ENCODE measurements at places on chromosomes 7 and 10.
A peak's percentile ranks its signal among the peaks of the same experiment; 100 is the strongest.

DNA sequence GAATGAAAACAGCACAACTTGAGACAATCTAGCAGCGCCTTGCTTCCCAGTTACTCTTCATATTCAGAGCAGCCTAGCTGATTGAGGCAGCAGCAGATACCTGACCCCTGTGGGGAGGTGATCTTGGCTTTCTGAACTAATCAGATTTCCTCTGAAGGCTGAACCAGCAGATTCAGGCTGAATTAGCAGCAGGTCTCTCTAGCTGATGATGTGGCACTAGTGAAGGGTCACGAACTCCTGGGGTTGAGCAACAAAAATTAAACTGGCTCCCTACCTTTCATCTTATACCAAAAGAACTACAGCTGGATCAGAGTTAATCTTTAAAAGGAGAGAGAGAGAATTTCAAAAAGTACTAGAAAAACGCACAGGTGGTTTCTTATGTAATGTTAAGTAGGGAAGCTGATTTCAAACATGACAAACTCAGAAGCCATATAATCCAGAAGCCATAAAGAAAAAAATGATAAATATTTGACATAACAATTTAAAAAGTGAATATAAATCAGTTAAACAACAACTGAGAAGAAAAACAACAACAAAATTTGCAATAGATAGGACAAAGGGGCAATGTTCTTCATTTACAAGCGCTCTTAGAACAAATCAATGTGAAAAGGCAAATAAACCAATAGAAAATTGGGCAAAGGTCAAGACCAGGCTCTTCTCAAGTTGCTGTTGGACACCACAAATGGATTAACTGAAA lies 13.5 kb downstream of the SLC25A13 start:
- no peak for DNase-seq

- no peak for DNase-seq
Measured at GRCh38 chr7:17070231-17070708, 188.5 kb upstream of the AGR3 start.

DNA sequence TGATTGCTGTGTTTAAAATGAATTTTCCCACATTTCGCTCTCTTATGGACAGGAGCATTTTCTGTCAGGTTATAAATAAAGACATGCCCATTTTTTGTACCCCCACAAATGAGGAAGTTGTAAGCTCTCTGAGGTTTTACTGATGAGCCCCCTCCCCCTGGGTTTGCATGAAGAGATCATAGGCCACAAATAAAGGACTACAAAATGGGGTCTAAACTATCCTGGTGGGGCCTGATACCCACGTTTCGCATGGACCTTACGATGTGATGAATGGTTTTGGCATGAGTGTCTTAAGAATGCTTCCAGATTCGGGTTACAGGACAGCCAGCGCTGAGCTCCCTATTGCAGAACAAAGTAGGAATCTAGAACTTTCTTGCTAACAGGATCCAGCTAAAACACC lies 5.8 kb downstream of the IKZF1 start:
- DNase-seq, result no peak

DNA sequence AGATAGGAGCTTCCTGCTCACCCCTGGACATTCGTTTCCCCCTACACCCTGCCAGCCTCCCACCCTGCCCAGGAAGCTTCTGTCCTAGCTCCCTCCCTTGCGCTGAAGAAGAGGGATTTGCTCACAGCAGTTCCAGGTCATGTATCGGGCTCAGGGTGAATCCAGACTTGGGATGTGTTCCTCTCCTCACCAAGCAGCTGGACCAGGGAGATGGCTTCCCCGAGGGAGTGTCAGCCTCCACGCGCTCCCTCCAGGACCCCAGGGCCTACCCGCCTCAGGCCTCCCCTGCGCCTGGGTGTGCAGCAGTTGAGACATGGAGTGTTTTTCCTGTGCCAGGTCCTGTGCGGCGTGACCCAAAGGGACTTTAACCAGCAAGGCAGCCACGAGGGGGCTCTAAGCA lies 435.6 kb upstream of the FOXK1 start:
- DNase-seq, result no peak

- DNase-seq, result no peak
Measured at GRCh38 chr10:7186387-7187018, 224.3 kb downstream of the SFMBT2 start.

DNA sequence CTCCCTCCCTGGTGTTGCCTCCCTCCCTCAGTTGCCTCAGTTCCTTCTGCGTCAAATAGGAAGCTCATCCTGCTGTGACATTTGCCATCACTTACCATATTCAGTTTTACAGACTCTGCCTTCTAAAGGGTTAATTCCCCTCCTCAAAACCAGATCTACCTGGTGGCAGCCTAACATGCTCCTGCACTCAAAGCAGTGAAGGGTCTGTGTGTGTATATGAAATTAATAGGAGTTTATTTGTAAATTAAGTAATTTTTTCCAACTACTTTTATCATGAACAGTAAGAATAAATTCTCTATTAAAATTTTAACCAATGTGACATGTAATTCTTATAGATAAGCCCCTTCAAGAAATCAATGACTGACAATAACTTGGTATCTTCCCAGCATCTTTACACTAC lies 158.6 kb upstream of the INSYN2A start:
- DNase-seq, result peak; percentile 12

DNA sequence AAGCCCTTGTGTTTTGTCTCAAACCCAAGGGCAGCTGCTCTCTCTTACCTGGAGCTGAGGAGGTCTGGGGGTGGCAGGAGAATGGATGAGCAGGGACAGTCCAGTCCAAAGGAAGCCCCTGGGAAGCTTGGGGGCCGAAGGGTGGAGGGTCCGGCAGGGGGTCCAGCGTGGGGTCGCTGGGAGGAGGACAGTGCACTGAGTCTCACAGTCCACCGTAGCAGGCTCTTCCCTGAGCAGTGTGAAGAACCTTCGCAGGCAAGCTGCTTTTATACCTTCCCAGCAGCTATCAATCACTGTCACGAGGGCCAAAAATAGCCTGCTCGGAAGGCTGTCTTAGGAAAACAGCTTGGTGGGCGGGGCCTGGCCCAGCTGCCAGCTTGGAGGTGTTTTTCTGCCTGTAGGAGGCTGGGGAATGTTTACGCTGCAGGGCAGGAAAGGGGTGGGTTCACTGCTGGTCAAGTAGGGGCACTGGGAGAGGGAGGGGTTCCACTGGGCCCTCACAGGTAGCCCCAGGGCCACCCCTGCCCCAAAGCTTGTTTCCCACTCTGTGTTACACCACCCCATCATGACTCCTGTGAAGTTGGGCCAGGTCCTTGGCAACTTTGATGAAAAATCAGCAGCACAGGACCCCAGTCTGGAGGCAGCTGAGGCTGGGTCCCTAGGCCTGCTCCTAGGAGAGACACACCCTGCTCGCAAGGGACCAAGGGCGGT lies at the start of gene DEPP1:
DEPP1 (minus strand) TSS at position 240 of the 711 bp plus-strand sequence. CDS start 779 bp downstream, outside the sequence.
- DNase-seq, result peak; percentile 92

DNA sequence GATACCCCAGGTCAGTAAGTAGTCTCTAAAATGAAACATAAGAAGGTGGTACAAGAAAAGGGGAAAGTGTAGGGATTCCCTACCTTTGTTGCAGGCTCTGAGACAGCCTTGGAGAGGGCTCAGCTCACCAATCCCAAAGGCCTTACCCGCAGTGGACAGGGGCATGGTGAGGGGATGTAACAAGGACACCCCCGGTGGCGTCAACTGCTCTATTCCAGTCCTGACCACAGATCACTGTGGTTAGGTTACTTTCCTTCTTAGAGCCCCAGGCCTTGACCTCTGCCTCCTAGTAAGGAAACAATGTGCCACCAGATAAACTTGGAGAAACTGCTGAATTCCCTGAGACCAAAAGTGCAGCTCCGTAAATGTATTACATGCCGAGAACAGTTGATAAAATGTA lies 17.5 kb downstream of the PLXNA4 start:
- no peak for DNase-seq

DNA sequence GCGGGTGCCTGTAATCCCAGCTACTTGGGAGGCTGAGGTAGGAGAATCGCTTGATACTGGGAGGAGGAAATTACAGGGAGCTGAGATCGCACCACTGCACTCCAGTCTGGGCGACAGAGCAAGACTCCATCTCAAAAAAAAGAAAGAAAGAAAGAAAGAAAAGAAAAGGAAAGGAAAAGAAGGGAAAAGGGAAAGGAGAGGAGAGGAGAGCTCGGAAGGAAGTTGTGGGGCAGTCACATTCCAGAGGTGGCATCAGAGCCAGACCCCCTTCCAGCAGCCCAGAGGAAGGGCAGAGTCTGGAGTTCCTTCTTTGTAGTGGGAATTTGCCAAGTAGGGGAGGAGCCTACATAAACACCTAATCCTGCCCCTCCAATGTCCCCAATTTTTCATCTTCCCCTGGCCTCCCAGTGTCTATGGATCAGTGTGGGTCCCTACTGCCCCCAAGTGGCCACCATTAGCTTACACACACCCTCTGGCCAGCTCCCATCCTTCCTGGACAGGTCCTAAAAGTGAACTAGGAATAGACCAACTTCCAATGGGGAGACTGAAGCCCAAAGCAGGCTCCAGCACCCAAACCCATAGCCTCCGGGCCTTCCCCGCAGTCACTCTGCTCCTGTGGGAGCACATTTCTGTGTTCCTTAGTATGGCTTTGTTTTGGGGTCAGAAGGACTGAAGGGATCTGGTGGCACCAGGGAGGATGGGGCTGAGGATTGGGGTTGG lies 39.6 kb upstream of the HSPB1 start:
- DNase-seq, result peak; percentile 74

GRCh38 chr7:94348142-94348541 lies 46.6 kb upstream of the COL1A2 start:
- no peak for DNase-seq

DNA sequence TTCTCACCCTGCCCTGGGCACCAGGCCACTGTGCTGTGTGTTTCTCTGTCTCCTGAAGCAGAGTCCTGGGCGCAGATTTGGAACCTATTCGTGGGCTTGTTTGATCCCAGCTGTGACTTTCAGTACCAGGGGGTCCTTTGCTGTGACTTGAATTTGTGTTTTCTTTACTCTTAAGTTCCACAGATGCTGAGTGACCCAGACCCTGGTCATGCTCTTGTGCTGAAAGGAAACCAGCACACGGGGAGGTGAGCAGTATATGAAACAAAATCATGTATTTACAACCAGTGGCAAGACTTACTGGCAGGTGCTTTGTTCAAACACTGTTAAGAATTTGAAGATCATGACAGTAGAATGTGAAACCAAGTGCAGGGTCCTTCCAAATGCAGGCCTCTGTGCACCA lies 89.2 kb upstream of the PRSS58 start:
- no peak for DNase-seq

DNA sequence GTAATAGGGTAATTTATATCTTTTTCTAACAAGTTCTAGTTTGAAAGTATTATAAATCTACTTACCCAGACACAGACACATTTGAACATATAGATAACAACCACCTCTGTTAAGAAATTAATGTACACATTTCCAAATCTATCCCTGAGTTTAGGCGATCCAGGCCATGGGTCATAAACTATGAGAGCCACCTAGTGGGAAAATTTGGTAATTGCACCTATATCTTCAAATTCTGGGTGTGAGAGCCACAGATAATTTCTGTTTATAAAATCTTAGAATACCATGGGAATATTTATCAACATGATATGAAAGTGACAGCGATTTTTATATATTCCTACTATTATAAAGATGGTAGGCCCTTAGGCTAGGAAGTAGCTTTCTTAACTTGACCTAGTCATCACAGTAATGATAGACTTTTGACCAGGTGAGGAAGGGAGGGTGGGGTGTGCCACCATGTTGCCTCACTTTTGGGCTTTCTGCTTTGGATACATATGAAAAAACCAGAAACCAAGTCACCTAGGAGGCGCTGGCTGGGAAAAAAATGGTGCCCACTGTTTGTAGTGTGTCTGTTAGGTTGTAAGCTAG lies 8.0 kb upstream of the EPHA1 start:
- DNase-seq, result peak; percentile 67

DNA sequence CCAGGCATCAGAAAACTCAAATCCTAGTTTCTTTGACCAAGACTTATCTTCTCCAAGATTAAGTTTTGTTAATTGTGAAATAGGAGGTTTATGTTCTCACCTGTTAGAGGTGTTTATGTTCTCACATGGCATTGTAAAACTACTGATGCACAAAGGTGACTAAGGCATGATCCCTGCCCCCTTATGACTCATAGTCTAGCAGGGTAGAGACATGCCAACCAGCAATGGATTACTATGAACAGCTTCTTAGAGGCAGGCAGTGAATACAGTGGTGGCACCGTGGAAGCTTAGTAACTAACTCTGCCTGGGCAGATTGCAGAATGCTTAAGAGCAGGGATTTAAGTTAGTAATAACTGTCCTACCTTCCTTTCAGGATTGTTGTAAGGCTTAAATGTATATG lies 400.9 kb downstream of the SORCS3 start:
- DNase-seq, result no peak

- no peak for DNase-seq
Measured at GRCh38 chr7:30175636-30176147, 40.9 kb downstream of the MTURN start.

GRCh38 chr10:47111329-47111862 lies 188.6 kb upstream of the GDF10 start:
- no peak for DNase-seq

GRCh38 chr10:71909399-71910083 lies 54.7 kb upstream of the CHST3 start:
- DNase-seq, result no peak

DNA sequence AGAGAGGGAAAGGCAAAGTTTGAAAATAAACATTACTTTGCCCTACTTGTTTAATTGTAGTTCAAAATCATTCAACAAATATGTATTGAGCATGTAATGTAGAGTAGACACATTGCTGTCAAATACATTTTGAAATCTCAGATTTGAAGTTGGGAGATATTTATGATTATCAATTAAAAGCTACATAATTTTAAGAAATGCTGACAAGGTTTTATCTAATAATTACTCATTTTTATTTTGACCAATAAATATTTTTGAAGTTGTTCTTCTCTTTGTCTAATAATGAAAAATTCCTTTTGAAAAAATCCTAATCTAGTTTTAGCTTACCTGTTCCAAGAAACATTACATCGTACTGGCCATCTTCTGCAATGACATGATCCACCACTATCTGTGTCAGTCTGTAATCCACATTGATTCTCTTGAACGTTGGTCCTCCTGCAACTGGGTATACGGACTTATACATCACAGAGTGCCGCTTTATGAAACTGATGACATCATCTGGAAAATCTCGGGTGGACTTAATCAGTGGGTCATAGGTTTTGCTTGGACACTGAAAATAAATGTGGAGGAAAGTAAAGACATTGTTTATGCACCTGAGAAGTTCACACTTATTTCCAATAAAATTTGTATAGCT lies 164.7 kb downstream of the SEMA3D start:
- DNase-seq, result no peak

DNA sequence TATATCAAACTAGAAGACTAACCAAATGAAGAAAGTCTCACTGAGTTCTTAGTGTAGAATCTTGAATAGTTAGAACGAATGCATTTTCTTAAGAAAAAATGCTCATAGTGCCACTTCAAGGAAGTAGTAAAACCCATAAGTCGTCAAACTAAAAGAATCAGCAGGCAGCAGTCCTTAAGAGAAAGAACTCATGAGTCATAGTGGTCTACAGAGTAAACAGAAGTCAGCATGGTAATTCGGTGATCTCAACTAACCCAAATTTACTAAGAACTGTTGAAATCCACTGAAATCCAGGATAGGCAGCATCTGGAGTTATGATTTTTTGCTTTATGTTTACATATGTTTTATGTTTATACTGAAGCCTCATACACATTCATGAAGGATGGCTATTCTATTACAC lies 256.2 kb downstream of the LHFPL3 start:
- DNase-seq, result no peak

- DNase-seq, result peak; percentile 84
Measured at GRCh38 chr10:128047351-128047750, 78.9 kb downstream of the MKI67 start.

GRCh38 chr7:38427279-38427955 lies 154.0 kb upstream of the TARP start:
- DNase-seq, result no peak
